ENCODE measurements at places on chromosomes 3 and 15. TPM values are rescaled to one million over a fixed set of nuclear protein-coding genes. Genes with fewer than 3 reads are reported as not detected.

DNA sequence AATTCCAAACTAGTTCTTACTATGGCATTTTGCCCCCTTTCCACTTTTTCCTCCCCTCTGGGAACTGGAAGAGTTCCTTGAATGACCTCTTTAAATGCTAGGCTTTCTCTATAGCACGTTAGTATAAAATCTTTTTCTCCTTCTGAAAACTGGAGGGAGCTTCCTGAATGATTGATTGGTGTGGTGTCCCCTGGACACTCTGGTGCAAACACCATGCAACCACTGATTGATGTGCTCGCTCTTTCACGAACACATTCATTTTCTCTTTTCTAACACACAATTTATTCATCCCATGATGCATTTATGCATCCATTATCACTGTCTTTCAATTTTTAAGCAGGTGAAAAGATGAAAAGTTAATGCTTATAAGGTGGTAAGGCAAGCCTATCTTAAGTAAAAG lies 159.1 kb upstream of the NANOGP8 start:
- DNase-seq = no peak
- no peak overlapping the region for H3K27ac ChIP-seq
- H3K36me3 ChIP-seq = no peaks in the 10 kb centered on the region
- no peaks in the 10 kb centered on the region for H3K27me3 ChIP-seq

GRCh38 chr3:22996920-22997571 lies 206.1 kb upstream of the UBE2E2 start:
- DNase-seq = no peak
- H3K36me3 ChIP-seq = no peaks in the 10 kb centered on the region
- no peaks in the 10 kb centered on the region for H3K4me1 ChIP-seq
- no peak overlapping the region for H3K4me3 ChIP-seq
- H3K27ac ChIP-seq = no peak overlapping the region

DNA sequence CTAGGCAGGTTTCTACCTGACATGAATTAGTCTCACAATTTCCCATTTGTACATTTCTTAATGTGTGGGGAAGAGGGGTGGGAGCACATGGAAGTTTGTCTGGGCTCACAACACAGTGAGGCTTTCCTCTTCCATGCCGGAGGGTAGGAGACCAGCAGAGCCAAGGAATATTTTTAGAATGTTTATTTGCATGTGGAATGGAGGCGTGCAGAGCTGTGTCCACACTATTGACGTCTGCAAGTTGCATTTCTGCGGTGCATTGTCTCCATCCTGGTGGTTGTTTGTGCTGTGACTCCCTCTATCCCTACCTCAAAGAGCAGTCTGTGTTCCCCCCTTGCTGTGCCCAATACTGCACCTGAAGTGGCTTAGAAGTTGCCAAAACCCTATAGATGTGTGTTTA lies 103.1 kb upstream of the LRTM1 start:
- H3K27me3 ChIP-seq = no peaks in the 10 kb centered on the region
- no peaks in the 10 kb centered on the region for H3K36me3 ChIP-seq
- H3K27ac ChIP-seq = no peak overlapping the region
- DNase-seq = no peak
- H3K4me1 ChIP-seq = no peaks in the 10 kb centered on the region

GRCh38 chr3:99948467-99949089 lies 130.9 kb downstream of the CMSS1 start:
- no peaks in the 10 kb centered on the region for H3K27me3 ChIP-seq
- no peak for DNase-seq
- H3K27ac ChIP-seq = no peak overlapping the region
- no peak overlapping the region for H3K4me3 ChIP-seq

- DNase-seq = no peak
- H3K4me3 ChIP-seq = no peak overlapping the region
- H3K4me1 ChIP-seq = peaks cover 9% of the 10 kb centered on the region
- no peak overlapping the region for H3K27ac ChIP-seq
- peaks cover 11% of the 10 kb centered on the region for H3K36me3 ChIP-seq
These were observed 226.4 kb upstream of the CTDSPL start for GRCh38 chr3:37635251-37635650.

The PLA2G4E gene
- not detected for total RNA-seq
